T-helper 1 cell (primary cell): ENCODE measurements at places on chromosomes 1 and 21.

DNA sequence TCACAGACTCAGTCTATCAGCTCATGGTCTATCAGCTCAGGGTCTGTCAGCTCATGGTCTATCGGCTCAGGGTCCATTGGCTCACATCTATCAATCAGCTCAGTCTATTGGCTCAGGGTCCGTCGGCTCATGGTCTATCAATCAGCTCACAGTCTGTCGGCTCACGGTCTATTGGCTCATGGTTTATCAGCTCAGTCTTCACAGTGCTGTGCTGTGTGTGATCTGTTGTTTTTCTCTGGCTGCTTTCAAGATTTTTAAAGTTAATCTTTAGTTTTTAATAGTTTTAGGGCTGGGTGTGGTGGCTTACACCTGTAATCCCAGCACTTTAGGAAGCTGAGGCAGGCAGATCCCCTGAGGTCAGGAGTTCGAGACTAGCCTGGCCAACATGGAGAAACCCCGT lies 14.4 kb downstream of the C1orf159 start:
- DNase-seq, result no peak

DNA sequence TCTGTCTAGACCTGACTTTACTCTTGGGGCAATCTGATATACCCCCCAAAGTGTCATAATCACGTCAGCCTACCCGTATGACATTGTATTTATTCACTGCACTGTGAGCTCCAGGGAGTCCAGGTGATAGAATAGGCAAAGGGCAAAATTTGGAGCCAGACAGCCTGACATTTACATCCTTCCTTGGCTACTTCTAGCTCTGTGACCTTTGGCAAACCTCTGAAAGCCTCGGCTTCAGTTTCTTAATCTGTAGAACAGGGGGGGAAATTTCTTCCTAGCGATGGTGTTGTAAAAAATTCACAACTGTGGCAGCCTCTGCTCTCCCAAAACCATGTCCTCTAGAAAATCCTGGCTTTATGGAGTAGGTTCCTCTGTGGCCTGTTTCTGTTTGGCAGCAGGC lies 240.9 kb downstream of the KIF26B start:
- DNase-seq, result no peak

DNA sequence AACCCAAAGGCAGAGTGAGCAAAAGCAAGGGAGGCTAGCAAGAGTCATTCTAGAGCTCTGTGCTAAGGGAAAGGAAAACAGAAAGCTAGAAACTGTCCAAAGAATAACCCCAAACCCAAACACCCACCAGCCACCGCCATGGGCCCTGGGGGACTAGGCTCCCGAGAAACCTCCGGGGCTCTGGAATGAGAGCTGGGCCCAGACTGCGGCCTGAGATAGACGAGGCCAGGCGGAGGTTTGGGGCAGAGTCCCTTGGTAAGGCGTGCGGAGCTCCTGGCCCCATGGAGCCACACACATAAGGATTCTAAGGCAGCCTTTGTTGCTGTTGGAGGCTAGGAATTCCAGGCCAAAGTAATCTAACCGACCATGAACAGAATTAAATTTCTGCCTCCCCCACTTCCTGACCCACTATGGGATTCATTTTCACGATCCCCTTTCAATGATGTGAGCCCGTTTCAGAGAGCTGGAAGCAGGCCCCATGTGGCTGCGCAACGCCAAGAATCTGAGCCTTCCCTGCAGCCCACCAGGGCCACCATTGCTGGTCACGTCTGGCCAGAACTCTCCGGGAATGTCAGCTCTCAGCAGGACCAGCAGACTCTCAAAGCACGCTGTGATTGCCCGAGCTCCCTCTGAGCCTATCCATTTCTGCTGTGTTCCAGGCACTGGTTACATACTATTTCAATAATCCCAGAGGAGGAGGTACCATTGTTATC lies 145.0 kb downstream of the TRABD2B start:
- no peak for DNase-seq

- DNase-seq, result no peak
These were observed 10.9 kb downstream of the RD3 start for GRCh38 chr1:211480941-211481545.

DNA sequence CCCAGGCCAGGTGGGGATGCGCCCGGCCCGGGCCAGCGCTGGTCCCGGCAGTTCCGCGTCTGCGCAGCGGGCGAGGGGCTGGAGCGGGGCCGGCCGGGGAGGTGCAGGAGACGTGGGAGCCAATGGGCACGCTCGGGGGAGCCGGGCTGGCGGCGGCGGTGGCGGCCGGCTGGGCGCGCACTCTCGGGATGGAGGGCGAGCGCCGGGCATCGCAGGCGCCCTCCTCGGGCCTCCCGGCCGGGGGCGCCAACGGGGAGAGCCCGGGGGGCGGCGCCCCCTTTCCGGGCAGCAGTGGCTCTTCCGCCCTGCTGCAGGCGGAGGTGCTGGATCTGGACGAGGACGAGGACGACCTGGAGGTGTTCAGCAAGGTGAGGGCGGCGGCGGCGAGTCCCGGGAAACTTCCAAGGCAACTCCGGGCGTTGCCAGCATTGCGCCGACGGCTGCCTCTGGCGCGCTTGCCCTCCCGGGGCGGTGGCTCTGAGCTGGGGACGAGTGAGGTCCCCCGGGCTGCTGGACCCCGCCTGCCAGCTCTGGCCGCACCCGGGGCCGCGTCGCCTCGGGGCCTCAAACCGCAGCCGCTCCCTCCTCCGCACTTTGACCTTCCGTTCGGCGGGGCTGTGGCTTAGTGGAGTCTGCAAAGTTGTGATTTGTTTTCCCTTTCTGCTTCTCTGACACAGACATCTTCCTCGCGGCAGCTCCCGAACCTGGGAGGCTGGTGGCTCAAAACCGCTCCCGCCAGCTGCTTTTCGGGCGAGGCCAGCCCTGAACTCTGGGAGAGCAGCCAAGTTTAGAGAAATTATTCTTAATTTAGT lies at the start of gene SNX7:
SNX7 (plus strand) TSS at position 178 of the 812 bp plus-strand sequence; CDS start at position 189, 11 bp downstream.
- peak; percentile 9 for DNase-seq

- no peak for DNase-seq
These were observed 175.6 kb downstream of the NRIP1 start for GRCh38 chr21:14889080-14889810.

DNA sequence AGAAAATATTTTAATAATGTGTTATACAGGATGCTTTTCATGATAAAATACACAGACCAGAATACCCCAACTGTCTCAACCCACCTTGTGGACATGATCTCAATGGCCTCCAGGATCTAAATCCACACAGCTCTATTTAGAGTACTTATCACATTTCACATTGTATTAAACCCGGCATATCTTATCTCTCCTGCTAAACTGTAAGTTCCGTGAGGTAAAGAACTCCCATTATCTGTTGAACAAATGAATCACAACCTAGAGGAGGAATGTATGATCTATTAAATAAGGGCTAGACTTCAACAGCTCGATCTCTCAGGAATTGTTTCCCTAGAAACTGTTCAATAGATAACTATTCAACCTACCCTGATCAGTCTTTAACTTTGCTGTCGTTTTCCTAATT lies 6.9 kb downstream of the ETV3 start:
- DNase-seq, result no peak

- no peak for DNase-seq
These were observed 79.3 kb downstream of the SH3BGR start for GRCh38 chr21:39531064-39531463.

GRCh38 chr21:37435120-37435519 lies 68.5 kb downstream of the DYRK1A start:
- DNase-seq, result peak; percentile 48

- DNase-seq, result no peak
These were observed 2.2 kb downstream of the ATP1A2 start for GRCh38 chr1:160117709-160118183.

- no peak for DNase-seq
These were observed 64.3 kb downstream of the ANKRD13C start for GRCh38 chr1:70290218-70290617.

DNA sequence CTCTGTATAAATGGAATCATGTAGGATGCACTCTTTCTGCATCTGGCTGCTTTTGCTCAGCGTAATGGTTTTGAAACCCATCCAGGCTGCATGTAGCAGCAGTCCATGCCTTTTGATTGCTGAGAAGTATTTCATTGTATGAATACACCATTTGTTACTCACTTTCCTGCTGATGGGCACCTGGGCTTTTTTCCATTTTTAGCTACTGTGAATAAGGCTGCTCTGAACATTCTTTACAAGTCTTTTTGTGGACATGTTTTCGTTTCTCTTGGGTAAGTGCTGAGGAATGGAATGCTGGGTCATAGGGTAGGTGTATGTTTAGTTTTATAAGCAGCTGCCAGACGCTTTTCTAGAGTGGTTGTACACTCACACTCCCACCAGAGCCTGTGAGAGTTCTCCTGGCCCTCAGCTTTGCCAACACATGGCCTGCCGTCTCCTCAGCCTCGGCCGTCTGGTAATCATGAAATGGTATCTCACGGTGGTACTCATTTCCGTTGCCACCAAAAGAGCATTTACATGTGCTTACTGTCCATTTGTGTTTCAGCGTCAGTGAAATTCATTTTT lies 22.7 kb downstream of the SLX9 start:
- no peak for DNase-seq

DNA sequence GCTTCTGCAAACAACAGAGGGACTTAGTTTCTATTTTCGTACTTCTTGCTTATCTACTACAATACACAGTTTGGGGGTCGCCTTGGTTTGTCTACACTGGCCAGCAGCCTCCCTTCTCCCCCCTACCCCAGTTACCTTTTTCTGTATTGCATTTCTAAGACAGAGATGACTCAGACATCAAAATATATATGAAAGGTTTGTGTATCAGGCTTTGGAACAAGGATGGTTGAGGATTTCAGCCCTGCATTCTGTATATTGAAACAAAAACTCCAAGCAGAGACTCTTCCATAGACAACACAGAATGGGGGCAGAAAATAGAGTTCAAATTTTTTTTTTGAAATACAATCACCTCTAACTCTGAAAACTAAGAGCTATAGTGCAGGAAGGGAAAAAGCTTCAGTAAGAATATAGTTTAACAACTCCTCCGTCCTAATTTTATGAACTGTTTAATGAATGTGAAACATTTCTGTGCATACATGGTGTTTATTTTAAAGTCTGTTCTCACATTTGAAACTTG lies 1.9 kb downstream of the SAMD13 start:
- DNase-seq, result no peak

DNA sequence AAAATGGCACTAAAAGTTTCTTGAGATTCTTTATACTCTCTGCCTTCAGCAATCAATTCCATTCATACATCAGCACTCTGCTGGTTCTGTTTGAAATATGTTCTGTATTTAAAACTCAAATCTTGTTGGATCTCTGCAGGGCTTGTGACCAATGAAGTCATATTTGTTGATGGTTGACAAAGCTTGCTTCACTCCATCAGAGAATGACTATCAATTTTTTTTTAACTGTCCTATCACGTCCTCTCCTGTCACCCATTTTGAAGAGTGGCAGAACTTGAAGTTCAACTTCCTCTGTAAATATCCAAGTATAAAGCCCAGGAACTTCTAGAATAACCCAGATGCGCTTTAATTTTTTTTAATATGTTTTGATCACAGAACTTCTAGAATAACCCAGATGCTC lies 10.9 kb downstream of the PRDX6 start:
- no peak for DNase-seq

DNA sequence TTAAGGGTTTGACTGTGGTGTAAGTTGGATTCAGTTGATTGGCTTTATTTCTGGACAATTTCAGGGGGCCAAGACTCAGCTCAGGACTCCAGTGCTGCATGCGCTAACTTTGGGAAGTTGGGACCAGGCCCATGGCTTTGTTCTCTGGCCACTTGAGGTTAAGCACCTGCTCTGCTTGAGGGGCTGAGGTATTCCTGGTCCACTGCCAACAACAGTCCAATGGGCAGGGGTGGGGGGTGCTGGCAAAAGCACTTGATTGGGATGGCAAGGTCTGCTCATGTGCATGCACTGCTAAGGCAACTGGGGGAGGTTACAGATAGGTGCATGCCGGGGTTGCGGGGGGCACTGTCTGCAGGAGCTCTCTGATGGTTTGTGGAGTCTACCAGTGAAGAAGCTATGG lies 52.6 kb upstream of the ASB17 start:
- DNase-seq, result no peak

- DNase-seq, result no peak
These were observed 80.7 kb upstream of the KAZN start for GRCh38 chr1:14517841-14518180.

GRCh38 chr1:158362941-158363340 lies 9.2 kb downstream of the CD1E start:
- DNase-seq, result no peak

GRCh38 chr1:165067829-165068228 lies 288.7 kb downstream of the LMX1A start:
- no peak for DNase-seq

DNA sequence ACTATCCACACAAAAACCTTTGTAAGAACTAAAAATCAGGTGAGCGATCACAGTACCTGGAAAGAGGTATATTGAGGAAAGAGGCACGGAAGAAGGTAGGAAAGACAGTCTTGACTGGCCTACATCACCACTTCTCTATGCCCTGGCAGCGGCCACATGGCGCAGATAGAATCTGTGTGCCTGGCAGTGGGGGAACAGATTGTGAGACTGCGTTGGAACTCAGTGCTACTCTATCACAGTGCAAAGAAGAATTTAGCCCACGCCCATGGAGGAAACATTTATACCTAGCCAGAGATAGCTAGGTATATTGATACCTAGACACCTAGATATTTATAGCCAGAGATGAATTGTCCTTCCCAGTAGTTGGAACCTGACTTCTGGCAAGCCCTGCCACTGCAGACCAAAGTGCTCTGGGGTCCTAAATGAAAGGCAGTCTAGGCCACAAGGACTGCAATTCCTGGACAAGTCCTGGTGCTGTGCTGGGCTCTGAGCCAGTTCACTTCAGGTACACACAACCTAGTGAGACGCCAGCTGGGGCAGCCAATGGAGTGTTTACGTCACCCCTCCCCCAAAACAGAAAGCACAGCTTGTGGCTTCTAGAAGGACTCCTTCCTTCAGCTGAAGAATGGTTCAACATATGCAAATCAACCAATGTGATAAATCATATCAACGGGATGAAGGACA lies 51.9 kb downstream of the DHX9 start:
- no peak for DNase-seq
